H4 (cell line): ENCODE measurements at places on chromosomes 13 and 19.
A peak's percentile ranks its signal among the peaks of the same experiment; 100 is the strongest.

DNA sequence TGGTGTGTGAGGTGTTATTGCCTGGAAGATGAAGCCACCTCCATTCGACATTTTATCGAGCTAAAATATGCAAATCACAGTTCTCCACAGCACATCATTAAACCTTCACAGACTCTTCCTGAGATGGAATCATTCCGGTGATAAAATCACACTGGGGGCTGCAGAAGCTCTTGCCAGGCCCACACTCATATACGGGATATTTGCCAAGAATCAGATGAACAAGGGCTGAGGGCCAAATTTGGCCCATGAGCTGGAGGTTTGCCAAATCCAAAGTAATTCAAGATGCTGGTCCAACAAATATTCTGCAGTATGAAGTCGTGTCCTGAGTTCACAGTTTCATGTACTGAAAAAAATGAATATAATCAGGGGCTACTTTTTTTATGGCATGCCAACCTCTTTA lies 16.7 kb upstream of the RXFP2 start:
- DNase-seq = no peak

- DNase-seq = no peak
Measured at GRCh38 chr19:35609851-35610353, 2.6 kb upstream of the HAUS5 start.

GRCh38 chr19:17847538-17848366 lies at the start of gene JAK3:
Gene JAK3 (minus strand): TSS chr19:17847982. CDS start chr19:17844417, 3,565 bp downstream.
- no peak for DNase-seq

- no peak for DNase-seq
Measured at GRCh38 chr19:28022506-28022905, 1190.4 kb downstream of the UQCRFS1 start.

DNA sequence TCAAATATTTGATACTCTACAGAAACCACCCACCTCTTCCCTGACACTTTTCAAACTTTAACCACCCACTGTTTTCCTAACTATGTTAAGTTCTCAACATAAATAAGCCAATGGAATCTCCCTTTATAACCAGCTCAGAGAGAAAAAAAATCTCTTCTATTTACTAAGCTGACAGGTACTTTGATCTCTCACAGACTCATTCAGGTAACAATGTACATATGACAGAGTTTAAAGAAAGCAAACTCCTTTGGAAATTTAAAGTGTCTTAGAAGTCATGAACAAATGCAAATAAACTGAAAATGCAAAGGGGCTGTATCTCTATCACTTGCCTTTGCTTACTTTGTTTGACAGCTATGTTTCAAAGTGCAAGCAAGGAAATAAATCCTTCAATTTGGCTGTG lies 109.3 kb downstream of the KLF12 start:
- no peak for DNase-seq

DNA sequence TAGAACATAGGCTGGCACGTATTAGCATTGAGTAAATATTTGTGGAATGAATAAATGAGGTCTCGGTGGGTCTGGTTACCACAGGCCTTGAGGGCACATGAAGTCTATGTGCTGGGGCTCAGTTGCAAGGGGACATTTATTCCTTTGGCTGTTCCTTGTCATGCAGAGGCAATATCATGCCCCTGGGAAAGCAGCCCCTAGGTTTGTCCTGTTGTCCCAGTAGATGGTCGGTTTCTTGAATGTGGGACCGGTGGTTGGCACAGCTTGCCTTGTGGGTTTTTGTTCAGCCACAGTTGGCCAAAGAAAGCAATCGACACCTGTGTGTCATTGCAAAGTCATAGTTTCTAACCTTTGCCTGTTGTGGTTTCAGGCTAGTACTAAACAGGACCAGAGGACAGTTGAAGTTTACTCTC lies 24.7 kb upstream of the GPR183 start:
- no peak for DNase-seq

DNA sequence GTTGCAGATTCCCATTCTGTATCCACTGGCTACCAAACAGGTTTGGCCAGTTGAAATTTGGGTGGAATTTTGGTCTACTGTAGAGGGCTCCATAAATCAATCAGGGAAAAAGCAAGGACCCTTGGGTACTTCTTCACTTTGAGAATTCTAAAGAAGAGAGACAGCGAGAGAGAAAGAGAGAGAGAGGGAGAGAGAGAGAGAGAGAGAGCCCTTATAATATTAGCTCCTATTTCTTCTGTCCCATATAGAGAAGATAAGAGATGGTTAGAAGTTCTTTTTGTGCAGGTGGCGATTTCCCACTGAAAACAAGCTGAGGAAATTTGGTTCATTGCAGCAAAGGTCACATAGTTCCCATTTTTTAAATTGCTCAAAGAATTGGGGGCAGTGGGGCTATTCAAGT lies 88.6 kb upstream of the ZNF536 start:
- DNase-seq = no peak

GRCh38 chr13:109691689-109692088 lies 94.7 kb downstream of the IRS2 start:
- DNase-seq = no peak

GRCh38 chr19:43504426-43505185 lies at the start of gene PHLDB3:
Gene PHLDB3 (minus strand): TSS chr19:43504746. CDS start chr19:43504118, 628 bp downstream.
- no peak for DNase-seq

- no peak for DNase-seq
Measured at GRCh38 chr13:99381766-99382165, 74.6 kb upstream of the GPR183 start.

- DNase-seq = no peak
Measured at GRCh38 chr19:3509566-3509989, 3.5 kb downstream of the FZR1 start.

DNA sequence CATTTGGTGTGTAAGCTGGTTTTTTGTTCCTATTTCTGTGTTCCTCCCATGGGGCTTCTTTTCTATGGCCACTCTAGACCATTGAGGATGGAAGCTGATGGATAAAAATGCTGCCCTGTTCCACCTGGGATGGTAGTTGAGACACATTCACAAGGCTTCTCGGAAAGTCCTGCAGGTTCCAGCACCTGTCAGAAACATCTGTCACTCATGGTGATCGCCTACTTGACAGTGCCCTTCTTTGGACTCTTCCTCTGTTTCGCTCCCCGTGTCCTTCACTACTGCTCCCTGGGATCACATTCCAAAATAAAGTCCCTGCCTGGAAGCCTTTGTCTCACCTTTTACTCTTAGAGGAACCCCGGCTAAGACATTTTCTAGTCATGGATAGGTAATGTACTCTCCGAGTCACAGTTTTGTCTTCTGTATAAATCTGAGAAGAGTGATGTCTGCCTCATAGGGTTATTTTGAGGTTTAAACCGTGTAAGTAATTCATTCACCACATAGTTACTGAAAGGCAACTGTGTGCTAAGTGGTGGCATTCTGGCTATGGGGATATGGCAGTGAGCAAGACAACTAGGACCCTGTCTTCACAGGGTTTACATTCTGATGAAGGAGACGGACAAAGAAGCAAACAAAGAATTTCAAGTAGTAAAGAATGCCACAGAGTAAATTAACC lies 21.0 kb downstream of the UBAC2 start:
- no peak for DNase-seq

- DNase-seq = no peak
Measured at GRCh38 chr13:66378894-66379293, 851.2 kb downstream of the PCDH9 start.

GRCh38 chr19:47781590-47782262 lies 3.2 kb downstream of the SELENOW start:
- no peak for DNase-seq

GRCh38 chr13:78136966-78137365 lies 218.3 kb upstream of the EDNRB start:
- DNase-seq = no peak

- DNase-seq = no peak
Measured at GRCh38 chr13:37457612-37458011, 141.0 kb downstream of the POSTN start.

DNA sequence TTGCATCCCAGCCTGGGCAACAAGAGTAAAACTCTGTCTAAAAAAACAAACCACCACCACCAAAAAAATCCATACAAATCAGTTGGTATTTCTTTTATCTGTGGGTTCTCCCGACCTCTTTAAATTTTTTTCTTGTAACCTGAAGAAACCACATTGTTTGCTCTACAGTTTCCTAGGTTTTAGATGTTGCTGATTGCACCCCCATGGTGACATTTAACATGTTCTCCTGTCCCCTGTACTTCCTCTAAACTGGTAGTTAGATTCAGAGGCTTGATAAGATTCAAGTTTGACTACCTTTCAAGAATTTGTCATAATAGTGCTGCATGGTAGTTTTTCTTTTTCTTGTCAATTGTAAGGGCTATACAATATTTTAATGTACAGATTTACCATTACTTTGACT lies 24.0 kb downstream of the ALG5 start:
- no peak for DNase-seq

DNA sequence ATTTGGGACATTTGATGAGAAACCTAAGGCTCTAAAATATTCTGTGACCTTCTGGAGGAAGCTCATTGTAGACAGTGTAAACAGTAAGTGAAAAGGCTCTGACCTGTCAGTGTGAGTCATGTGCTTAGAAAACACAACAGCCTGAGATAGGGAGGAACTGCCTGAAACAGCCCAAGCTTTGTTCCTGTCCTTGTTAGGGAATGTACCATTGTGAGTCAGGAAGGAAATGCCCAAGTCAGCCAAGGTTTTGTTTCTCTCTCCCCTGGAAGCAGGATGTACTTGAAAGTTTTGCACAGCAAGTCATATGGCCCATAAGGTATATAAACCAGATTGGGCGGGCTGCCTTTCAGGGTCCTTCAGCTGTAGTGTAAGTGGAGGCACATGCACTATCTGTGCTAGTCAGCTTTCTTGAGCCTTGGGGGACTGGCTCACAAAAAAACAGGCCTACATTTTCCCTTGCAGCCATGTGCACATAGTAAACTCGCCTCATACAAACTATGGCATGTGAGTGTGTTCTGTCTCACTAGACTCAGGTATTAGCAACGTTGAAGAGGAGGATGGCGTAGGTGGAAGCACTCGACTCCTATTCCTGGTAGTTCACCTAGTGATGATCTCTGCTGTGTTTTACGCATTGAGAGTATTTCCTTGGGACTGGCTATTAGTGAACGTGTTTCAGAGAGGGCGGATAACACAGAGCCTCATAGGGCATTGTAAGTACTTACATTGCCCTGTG lies 141.2 kb upstream of the KLHL1 start:
- DNase-seq = peak; percentile 74

DNA sequence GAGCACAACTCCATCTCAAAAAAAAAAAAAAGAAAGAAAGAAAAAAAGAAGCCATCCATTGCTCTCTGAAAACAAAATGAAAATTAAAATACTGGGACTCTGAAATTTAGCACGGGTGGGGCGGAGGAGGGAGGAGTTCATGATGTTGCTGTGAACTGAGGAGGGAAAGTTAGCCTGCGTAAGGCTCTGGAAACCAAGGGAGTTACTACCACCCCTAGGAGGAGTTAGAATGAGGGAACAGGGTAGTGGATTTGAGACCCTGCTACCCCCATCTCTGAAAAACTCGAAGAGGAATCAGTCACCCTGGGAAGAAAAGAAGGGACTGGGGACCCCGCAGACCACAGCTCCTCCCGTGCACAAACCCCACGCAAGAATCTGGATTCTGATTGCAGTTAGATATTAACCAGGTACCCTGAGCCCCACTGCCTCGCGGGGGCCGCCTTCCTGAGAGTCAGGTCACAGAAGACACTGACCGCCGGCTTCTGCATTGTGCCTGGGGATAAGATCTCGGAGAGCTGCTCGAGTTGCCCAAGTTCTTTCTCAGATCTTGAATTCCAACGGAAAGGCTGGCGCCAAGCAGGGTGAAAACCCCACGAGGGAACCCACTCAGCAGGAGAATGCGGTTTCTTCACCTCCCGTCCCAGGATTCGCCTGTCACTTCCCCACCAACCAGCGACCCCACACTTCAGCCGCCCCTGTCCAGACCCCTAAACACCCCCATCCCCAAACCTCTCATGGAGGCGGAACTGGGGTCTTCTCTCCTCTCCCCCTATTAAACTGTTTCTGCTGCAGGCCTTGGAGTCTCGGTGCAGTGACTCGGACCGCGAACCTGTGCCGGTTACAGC lies 870 bp downstream of the ZNF442 start:
- no peak for DNase-seq

DNA sequence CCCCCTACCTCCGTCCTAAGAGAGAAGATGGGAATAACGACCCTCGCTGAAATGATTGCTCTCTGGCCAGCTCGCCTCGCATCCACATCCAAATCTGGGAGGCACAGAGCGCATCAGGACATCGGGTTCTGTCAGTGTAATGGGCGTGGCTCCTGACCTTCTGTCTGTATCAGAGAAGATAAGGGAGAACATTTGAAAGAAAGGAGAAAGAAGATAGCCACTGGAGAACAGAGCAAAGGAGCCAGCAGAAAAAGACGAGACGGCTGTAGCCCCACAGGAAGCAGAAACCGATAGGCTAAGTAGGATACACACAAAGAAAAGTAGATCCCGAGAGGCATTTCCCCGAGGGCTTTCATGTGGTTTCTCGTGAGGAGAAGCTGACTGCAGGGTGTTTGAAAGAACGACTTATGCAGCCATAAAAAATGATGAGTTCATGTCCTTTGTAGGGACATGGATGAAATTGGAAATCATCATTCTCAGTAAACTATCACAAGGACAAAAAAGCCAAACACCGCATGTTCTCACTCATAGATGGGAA lies 14.0 kb upstream of the GJB2 start:
- DNase-seq = no peak

DNA sequence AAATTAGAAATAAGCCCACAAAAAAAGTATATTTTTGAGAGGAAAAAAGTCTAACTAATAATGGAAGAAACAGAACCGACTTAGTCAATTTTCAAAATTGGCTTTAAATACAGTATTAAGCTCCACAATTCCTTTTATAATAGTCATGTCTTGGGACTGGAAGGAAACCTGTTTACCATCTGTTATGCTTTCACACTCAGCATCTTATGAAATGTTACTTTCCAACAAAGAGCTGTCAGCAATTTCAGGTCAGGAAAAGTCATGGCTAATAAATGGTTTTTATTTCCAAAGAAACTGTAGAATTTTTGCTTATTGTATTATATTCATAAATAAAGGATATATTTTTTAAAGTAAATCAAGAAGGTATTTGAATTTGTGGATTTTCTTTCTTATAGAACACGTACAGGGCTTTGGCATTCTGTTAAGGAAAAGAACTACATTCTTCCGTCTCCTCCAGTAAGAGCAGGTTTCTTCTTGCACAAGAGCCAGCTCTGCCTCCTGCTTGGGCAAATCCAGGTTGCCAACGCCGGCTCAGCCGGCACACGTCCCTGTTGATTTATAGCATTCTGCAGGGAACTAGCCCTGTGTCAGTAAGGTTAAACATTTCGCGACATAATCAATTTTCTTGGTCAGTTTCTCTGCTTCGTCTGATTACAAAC lies 52.9 kb upstream of the GPR12 start:
- no peak for DNase-seq

DNA sequence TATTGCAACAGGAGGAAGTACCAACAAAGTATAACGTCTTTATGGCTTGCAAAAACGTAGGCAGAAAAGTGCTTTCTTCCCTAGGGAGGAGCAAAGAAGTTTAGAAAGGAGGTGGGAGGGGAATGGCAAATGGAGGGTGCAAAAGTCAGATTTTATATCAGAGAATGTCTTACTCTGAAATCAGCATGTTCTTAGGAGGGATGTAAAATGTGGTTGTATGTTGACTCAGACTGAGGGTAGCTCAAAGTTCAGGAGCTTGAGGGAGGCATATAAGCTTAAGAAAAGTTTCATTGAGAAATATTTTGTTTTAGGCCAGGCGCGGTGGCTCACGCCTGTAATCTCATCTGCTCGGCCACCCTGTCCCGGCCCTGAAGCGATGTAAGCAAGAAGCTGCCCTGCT lies 1.7 kb downstream of the ZNF90 start:
- DNase-seq = no peak
